ENCODE measurements at places on chromosomes 3 and 15.

GRCh38 chr15:83871808-83872559 lies 218.1 kb downstream of the ADAMTSL3 start:
- DNase-seq = no peak

GRCh38 chr3:166917437-166917836 lies 462.7 kb downstream of the ZBBX start:
- DNase-seq = no peak

GRCh38 chr3:33139996-33140395 lies 26.2 kb downstream of the CRTAP start:
- DNase-seq = no peak

DNA sequence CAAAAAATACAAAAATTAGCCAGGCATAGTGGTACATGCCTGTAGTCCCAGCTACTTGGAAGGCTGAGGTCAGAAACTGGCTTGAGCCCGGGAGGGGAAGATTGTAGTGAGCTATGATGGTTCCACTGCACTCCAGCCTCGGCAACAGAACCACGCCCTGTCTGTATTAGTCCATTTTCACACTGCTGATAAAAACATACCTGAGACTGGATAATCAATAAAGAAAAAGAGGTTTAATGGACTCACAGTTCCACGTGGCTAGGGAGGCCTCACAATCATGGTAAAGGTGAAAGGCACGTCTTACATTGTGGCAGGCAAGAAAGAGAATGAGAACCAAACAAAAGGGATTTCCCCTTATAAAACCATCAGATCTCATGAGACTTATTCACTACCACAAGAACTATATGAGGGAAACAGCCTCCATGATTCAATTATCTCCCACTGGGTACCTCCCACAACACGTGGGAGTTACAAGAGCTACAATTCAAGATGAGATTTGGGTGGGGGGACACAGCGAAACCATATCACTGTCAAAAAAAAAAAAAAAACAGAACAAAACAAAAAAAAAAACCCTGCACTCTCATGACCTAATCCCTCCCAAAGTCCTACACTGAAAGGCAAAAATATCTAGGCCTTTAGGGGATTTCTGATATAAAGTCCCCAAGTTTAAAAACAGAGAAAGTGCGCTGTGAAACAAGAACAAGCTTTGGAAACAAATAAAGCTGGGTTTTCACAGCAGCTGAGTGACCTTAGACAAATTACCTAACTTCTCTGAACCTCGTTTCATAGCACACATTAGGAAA lies 224.7 kb downstream of the IGSF11 start:
- DNase-seq = no peak

DNA sequence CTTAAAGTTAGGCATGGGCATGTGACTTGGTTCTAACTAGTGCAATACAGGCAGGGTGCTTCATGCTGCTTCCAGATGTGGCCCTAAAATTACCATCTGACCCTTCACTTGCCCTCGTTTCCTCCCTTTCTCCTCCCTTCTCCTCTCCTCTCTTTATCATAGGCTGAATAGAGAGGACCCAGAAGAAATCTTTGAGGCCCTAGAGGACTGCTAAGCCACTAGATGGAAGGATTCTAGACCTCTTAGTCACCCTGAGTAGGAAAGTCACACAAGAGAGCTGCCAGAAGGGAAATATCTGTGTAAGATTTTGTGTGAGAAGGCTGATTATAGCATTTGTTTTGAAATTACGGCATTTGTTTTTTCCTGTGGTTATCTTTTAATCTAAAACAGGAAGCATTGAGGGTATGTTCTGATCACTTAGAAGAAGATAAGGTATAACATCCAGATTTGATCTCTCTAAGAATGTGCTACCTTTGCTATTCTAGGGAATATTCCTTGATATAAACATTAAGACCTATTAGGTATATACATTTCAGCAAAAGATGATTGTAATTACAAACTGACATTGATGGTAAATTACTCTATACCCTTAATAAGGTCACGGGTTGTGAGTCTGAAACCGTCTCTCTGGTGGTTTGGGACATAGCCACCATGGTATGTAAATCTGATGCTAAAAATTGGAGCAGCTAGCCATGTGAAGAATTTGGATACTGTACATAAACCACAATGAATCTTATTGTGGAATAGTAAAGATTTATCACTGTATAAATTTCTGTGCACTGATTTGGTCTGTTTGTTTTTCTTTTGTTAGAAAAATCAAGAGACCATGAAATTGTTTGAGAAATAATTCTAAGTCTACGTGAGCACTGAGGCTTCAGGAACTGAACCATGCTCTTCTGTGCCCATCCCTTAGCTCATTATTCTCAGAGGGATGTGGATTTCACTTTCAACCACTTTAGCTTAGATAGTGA lies 84.1 kb downstream of the TP63 start:
- no peak for DNase-seq
